SK-N-MC (cell line): ENCODE measurements at places on chromosomes 12 and 14.
A peak's percentile ranks its signal among the peaks of the same experiment; 100 is the strongest.

DNA sequence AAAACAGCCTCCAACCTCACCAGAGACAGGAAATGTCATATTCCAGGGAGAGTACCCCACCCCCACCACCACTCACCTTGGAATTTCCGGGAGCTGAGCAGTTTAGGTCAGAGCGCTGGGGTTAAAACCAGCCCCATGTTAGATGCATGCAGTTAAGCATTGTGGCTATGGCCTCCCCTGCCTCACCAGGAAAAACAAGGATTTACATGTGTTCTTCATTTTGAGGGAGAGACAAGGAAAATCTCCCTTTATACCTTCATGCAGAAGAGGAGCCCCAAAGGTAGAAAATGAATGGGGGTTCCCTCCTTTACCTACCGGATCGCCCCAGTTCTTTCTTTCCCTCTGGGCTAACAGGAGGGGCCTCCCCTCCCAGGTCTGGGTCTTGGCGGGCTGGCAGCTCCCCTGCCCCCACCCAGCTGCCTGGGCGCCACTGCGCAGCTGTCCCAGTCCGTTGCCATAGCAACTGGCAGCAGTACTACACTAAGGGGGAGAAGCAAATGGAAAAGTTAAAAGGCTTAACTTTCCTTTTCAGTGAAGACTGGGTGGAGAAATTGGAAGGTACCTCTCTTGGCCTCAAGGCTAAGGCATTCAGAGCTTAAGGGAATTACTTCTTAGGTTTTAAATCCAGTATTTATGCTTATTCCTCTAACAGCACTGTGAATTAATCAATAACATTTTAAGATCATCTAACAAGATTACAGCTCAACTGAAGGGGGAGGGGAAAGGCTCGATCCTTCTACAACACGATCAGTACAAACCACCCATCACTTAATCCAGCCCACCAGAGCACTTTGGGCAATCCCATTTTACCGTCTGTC is 20.5 kb downstream of the CBX5 start:
- DNase-seq = peak; percentile 92

DNA sequence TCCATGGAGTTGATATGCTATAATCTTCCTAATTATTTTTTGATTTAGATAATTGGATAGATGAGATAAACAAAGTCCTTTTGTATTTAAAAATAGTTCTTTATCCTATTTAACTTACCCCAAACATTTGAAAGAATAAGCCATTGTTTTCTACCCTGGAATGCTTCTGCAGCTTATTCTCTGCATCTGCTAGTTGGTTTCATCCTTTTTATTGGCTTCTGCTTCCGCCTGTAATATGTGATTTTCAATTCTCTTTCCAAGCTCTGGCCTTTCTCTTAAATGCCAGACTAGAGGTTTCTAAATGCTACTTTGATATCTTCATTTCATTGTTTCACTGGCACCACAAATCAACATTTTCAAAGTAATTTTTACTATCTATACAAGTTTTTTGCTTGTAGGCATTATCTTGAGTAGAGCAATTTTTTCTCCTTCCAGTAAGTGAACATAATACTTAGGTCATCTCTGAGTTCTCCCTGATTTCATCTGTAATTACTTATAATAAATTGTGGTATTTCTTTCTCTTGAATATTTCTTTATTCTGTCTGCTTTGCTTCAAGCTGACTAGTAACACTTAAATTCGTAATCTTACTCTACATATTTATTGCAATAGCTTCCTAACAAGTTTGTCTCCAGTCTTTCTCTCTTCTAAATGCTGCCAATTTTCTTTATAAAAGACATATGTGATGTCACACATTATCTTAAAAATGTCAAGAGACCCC is 958.4 kb downstream of the SLC6A15 start:
- DNase-seq = no peak

DNA sequence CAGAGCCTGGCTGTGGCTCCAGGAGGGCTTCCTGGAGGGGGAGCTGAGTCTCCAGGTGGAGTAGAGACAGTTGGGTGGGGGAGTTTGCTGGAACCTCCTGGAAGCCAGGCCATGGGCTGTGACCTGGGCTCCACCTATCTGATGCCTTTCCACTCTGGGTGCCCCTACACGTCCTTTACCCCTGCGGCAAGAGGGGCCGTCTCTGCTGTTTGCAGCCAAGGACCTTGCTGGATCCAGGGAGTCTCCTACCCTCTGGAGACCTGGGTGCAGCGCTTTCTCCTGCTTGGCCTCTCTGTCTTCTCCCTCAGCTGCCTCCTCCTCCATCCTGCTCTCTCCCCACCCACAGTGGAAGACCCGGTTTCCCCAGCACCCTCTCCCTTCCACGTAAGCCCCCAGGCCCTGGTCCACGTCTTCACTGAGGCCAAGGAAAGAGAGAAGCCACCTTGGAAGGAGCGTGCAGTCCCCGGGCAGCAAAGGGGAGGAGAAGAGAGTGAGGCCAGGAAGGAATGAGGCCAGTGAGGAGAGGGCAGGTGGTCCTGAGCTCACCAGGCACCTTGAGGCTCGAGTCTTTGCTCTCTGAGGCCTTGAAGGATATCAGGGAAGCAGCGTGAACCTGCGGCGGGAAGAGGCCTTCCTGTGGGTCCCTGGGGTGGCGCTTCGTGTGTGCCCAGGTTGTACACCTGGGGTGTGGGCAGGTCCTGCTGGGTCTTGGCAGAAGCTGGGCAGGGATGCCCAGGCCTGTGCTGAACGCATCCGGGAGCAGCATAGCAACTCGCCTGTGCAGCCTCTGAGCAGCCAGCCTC is 294.3 kb upstream of the RTL1 start:
- DNase-seq = no peak

DNA sequence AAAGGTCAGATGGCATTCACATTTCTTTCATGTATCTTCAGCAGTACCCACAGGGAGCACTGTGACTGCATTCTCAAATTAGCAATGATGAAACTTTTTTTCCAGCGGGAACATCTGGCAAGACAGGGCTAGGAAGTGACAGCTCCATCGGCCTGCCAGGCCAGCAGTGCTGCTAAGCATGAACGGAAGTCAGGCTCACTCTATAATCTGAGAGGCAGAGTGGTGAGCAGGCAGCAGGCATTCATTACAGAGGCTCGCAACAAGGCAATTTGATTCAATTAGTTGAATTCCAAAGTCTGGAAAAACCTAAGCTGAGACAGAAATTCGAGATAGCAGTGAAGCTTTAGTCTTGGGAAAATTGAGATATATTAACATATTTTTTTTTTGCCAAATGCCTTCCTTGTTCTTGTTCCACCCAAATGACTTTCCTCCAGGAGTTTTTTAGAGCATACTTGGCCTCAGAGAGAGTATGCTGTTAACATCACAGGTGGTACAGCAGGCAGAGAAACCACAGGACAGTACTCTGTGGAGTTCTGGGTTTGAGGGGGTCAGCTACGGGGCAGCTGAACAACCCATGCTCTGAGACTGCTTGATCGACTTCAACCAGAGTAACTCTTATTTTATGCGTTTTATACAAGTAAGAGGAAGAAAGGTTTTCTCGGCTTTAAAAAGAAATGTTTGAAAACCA is 414.9 kb downstream of the APAF1 start:
- peak; percentile 51 for DNase-seq

DNA sequence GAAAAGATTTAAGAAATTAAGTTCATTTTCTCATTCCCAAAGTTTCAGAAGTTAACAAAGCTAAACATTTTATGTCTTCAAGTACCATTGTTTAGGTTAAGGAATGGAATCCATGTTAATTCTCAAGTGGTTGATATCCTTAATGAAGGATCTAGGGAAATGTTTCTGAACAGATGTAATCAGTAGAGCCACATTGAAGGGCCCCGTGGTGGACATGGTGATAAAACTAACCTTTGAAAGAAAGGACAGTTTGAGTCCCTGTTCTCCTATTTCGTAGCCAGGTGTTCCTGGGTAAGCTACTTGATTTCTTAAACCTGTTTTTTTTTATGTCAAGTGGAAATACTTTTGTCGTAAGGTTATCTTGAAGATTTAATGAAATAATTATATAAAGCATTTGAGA is 4.6 kb downstream of the PPM1A start:
- no peak for DNase-seq

GRCh38 chr12:3202734-3203446 is 125.7 kb downstream of the TSPAN9 start:
- no peak for DNase-seq

GRCh38 chr12:85275374-85275773 is 4.6 kb upstream of the ALX1 start:
- DNase-seq = peak; percentile 59

DNA sequence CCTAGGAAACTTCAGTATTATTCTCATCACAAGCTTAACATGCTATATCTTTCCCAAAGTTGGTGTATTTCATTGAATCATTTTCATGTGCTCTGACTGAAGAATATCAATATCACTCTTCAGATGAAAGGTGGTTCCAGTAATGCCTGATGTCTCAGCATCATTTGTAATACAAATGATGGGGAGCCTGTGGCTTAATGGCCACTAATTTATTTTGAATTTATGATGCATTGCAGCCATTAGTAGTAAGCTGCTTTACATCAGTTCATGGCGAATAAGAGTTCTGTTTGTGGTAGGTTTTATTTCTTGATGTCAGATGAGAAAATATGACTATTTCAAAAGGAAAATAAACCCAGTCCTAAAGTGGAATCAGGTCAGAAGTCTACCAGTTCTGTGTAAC is 139.4 kb downstream of the SLC16A7 start:
- no peak for DNase-seq

GRCh38 chr14:99530407-99531155 is 49.4 kb downstream of the CCNK start:
- no peak for DNase-seq
